ENCODE measurements at places on chromosomes 5 and 9. TPM values are rescaled to one million over a fixed set of nuclear protein-coding genes. Genes with fewer than 3 reads are reported as not detected.

GRCh38 chr9:98186236-98186635, 6.2 kb downstream of the CORO2A start:
- H3K36me3 ChIP-seq = no peaks in the 10 kb centered on the region
- peaks cover 58% of the 10 kb centered on the region for H3K4me1 ChIP-seq
- no peak overlapping the region for H3K27ac ChIP-seq
- H3K27me3 ChIP-seq = no peaks in the 10 kb centered on the region
- no peak for DNase-seq
- H3K4me3 ChIP-seq = no peak overlapping the region

DNA sequence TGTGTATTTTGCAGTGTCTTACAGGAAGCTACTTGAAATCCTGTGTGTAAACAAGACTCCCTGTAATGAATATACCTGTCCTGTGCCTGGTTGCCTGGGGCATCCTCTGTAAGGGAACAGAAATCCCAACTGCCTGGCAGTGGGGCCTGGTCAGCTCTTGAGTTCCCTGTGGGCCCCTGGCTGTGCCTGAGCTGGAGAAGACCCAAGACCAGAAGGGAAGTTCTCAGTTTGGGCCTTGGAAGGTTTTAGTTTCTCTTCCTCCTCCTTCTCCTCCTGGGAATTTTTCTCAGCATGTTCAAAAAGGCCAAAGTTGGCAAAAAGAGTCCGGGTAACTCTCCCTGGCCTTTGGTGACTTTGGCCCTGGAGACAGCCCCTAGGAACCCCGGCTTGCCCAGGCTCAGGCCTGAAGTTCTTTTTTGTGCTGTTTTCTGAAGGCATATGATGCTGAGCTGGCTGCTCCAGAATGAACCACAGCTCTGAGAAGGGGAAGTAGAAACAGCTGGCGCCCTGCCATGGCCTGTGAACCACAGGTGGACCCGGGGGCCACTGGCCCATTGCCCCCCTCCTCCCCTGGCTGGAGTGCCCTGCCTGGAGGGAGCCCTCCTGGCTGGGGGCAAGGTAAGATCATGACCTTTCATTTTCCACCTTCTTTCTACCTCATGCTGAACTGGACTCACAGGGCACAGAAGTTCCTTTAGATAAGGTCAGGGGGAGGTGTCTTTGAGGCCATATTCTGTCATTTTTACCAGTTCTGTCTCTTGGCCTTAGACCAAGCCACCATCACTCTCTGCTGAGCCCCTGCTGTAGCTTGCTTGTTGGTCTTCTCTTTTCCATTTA, 5.8 kb downstream of the TMEM268 start:
- H3K27ac ChIP-seq = no peak overlapping the region
- H3K4me3 ChIP-seq = no peak overlapping the region
- no peaks in the 10 kb centered on the region for H3K27me3 ChIP-seq
- H3K36me3 ChIP-seq = peaks cover 12% of the 10 kb centered on the region

Gene NR4A3
- 0.46 TPM for total RNA-seq

GRCh38 chr9:132798817-132799790, 79.0 kb downstream of the AK8 start:
- H3K4me3 ChIP-seq = no peak overlapping the region
- peak; percentile 36 for DNase-seq
- peaks cover 9% of the 10 kb centered on the region for H3K4me1 ChIP-seq
- H3K27me3 ChIP-seq = peaks cover 59% of the 10 kb centered on the region
- no peak overlapping the region for H3K27ac ChIP-seq
